ENCODE measurements at places on chromosomes 3 and 15.

DNA sequence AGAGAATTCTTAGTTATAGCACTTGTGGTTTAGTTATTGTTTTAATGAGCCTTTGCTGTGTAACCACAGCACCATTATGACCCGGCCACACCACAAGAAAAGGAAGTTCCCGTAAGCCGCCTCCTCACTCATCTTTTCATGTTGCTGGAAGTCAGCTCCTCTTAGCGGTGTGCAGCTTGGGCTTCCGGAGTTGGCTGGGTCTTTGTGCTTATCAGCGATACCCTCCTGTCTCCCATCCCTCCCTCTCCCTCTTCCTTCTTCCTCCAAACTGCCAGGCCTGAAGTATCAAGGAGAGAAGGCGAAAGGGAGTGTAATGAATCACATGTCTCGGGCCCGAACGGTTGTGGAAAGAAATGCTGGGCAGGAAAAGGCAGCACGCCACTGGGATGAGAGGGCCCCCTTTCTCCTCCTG is 353.5 kb downstream of the MCTP2 start:
- peak; percentile 48 for DNase-seq

GRCh38 chr3:160755776-160756304 is at the start of gene PPM1L:
PPM1L (plus strand) TSS chr3:160756231.
- DNase-seq, result peak; percentile 71

- no peak for DNase-seq
These were observed 52.3 kb upstream of the CGNL1 start for GRCh38 chr15:57323806-57324589.

DNA sequence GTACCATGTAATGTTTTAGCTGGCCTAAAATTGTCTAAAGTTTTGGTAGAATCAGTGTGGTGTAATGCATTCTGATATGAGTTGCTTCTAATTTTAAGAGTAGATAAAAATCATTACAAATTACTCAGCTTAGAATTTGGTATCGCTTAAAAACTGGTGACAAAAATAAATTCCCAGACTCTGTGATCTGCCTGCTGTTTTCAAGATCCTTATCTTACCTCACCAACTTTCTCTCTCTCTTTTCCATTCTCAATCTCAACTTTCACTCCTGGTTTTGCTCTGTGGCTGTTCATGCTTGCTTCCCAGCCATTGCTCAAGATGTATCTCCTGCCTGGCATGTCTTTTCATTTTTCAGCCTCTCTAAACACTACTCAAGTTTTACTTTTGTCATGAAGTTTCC is 45.7 kb downstream of the TCF12 start:
- no peak for DNase-seq

GRCh38 chr3:187016639-187017345 is 86.5 kb downstream of the ST6GAL1 start:
- DNase-seq, result no peak

DNA sequence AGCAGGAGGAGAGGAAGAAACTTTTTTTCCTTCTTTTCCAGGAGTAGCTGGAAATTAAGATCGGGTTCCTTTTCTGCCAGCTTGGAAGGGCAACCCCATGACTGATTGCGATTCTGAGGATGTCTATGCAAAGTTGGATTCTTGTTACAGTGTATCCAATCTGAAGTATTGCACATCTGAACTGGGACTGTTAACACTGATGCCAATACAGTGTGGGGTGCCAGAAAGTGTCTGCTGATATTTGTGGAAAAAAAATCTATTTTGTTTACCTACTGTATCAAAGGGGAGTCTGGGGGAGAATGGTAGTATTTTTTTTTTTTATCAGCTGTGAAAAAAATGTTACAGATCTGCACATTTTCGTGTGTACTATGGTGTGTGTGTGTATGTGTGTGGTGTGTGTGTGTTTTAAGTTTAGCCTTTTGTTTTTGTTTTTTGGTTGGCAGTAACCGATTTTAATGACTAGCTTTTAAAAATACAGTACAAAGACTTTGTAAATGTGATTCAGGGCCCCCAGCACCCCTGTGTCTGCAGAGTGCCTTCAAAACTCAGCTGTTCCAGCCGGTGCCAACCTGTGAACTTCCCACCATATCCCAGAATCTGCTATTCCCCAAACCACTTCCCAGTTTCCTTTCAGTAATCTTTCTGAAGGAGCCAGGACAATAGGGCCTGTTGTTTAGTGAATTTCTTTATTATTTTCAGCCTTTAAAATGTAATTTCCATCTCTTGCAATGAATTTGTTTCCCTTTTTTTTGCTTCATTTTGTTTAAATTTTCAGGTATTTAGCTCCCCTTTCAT is 1.9 kb downstream of the RAP2B start:
- DNase-seq, result no peak

GRCh38 chr3:62151591-62151990 is 221.8 kb downstream of the FEZF2 start:
- no peak for DNase-seq

GRCh38 chr3:82342521-82342920 is 581.1 kb upstream of the GBE1 start:
- DNase-seq, result no peak

- DNase-seq, result no peak
These were observed 6.5 kb downstream of the ALG3 start for GRCh38 chr3:184242297-184242685.

DNA sequence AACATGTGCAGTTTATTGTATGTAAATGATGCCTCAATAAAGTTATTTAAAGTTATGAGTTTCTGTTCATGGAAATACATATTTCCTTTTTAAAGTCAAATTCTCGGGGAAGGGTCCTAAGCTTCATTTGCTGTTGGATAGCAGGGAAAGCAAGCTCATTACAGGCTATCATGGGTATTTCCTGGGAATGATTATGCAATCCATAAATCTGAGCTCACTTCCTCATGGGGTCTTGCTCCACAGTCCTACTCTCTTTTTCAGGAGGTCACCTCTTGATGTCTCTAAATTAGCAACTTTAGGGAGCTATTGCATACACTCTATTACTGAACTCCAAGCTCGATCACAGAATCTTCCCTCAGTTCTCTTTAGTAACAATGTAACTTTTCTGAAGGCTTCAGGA is 69.9 kb upstream of the TP63 start:
- no peak for DNase-seq

- no peak for DNase-seq
These were observed 241.6 kb downstream of the SCAPER start for GRCh38 chr15:76663529-76663928.

DNA sequence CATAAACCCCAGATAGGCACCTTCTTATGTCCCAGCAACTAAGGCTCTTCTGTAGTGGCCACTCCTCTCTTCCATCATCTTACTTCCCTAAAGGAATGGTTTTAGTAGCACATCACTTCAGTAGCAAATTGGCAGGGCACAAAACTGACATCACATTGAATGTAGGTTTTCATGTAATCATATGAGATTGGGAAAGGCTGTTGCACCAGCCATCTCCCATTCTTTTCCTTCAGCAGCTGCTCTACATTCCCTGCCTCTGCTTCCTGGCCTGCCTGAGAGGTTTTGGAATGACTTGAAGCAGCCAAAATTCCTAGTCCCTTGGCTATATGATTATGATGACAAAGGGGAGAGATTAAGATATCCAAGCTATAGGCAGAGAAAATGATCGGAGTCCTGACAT is 36.5 kb downstream of the NSUN3 start:
- DNase-seq, result no peak

GRCh38 chr3:25480811-25481210 is 52.7 kb downstream of the RARB start:
- no peak for DNase-seq

DNA sequence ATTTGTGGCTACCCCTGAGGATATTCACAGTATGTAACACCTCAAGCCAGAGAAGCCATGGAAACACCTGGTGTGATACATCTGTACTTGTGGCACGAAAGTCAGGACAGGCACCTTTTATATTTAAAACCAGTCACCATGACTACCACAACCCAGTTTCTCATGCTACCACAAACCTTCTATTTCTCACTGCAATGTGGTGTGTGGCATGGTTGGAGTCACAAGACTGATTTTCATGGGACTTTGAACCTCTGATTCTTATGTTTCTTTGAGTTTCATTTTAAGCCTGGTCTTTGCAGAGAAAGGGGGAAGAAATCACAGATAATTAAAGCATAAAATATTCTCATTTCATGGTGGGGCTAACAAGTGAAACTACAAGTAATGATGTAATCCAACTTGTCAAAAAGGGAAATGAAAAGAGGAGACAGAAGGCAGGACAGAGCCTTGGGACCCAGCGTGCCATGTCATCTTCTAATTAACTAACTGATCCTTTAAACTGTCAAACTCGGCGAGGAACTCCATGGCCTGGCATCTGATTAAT is 175.9 kb downstream of the PDZRN3 start:
- no peak for DNase-seq

DNA sequence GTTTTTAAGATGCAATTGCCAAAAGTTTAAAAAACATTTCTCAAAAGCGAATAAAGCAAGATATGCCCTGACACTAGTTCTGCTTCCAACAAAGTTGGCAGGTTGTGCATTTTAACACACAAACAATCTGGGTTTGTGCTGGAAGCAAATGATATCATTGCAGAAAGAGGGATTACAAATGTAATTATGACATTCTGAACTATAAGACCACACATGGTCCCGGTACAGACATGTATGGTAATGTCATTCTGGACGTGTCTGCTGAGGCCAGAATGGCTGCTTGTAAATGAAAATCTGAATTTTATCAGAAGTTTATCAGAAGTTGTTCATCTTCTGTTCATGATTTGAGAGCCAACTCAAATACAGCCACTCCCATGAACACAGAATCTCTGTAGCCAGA is 10.7 kb downstream of the TMC3 start:
- DNase-seq, result no peak

- DNase-seq, result no peak
These were observed 7.6 kb downstream of the ZNF445 start for GRCh38 chr3:44469914-44470313.

- no peak for DNase-seq
These were observed 349.4 kb downstream of the LRTM1 start for GRCh38 chr3:54578417-54578816.

DNA sequence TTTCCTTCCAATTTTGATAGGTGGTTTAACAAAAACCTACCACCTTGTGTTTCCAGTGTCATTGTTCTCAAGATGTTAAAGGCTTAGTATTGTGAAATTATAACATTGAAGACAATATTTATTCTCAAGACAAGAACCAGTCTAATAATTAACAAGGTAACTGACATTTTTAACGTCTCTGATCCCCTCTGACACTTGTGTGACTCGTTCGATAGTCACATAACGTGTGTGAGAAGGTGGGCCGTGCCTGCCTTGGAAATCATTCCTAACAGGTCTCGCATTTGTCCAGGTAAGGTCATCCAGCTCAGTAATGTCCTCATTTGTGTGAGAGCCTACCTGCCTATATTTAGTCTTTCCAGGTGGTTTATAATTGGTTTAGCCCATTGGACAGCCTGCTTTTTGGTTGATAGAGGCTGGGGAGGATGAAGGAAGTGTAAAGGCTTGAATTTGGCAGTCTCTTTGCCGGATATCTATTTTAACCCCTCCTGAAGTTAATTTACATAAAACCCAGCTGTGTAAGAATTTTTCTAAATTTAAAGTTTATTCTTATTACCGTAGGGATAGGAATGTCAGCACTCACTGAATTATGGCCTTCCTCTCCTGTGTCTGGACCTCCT is 94.4 kb downstream of the AKAP13 start:
- DNase-seq, result no peak

- no peak for DNase-seq
These were observed 30.1 kb downstream of the SCG5 start for GRCh38 chr15:32671339-32672325.

GRCh38 chr3:56878074-56878473 is 76.3 kb upstream of the ARHGEF3 start:
- peak; percentile 9 for DNase-seq

- DNase-seq, result no peak
These were observed 44.2 kb downstream of the ZDHHC3 start for GRCh38 chr3:44931791-44932190.

DNA sequence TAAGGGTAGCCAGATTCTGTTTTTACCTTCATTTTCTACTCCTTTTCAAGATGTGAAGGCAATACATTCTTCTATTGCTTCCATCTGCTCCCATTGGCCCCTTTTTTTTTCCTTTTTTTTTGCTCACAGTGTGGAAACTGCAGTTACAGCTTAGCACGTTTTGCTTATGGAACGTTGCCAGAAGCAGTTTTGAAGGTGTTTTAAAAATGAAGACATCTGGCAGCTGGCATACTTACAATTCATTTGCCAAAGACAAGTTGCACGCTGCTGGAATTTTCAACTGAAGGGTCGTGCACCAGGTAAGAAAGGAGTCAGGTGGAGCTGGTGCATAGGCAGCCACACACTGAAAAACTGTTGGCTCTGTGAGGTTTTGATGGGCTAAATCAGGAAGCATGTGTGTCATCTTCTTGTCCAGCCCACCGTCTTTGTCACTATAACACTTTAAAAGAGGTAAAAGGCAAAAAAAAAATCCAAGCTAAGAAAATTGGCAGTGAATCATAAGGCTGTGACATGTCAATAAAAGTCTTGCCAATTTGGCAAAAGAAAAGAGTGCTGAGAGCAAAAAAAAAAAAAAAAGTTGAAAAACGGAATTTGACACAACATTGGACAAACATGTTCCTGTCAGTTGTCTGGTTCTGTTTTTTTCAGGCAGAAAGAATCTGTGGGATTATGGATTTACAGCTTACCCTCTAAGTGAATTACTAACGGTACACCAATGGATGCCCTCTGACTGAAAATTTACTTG is 225.4 kb upstream of the SOX2 start:
- DNase-seq, result no peak

DNA sequence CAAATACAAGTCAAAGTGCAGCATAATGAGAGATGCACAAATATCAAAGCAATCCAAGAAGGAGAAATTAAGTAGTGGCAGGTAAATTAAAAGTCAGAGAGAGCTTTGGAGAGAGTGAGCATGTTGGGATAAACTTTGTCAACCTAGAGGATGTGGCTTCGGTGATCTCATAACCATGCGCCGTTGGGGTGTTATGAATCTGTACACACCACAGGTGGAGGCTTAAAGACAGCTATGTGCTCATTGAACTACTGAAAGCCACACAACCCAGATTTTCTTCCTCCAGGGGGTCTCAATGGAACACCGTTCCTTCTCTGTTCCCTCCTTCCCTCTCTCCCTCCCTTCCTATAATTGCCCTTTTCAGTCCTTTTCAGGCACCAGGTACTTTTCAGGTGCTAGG is 52.0 kb downstream of the SUCNR1 start:
- DNase-seq, result no peak

DNA sequence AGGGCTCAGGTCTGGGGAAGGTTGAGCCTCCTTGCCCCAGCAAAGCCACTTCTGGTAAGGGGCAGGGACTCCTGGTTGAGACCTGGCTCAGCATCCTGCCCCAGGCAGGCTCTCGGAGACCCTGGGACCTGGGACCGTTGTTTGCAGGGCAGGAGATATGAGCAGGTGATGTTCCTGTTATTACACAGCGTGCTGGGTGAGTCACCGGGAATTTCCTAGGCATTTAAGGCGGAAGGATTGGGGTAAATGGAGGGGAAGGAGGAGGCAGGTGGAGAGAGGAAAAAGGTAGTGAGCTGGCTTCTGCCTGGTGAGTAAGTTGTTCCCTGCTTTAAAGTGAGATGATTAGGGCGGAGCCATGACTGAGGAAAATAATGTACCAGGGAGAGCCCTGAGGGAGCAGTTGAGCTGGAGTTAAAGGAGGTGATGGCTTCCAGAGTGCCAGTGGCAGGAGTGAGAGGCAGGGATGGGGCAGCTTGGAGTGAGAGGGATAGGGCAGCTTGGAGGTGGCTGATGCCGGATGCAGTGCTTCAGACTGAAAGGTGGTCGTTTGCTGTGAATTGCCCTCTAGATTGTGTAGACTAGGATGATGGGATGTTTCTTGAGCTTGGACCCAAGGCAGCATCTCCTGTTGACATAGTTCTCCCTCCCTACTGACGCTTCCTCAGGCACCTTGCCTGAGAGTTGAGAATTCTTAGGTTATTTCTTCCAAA is 79.4 kb downstream of the AAGAB start:
- DNase-seq, result no peak

- DNase-seq, result no peak
These were observed 15.8 kb upstream of the KCNMB3 start for GRCh38 chr3:179266701-179267211.
